ENCODE measurements at places on chromosomes 11 and 22.

DNA sequence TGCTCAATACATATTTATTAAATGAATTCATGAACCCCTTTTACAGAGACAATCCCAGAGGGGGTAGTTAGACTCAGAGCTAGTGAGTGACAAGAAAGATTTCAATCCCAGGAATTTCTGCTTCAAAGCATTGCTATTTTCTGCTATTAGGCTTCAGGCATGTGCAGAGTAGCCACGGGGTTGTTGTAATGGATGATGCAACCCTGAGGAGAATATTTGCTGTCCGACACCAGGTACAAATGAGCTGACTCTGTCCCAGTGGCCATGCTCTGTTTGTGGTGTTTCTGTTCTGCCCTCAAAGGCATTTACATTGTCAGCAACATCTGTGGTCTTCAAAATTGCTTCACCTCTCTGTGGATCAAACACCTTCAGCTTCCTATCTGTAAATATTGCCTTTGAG is 102.6 kb downstream of the CSNK2A3 start:
- no peak for DNase-seq

DNA sequence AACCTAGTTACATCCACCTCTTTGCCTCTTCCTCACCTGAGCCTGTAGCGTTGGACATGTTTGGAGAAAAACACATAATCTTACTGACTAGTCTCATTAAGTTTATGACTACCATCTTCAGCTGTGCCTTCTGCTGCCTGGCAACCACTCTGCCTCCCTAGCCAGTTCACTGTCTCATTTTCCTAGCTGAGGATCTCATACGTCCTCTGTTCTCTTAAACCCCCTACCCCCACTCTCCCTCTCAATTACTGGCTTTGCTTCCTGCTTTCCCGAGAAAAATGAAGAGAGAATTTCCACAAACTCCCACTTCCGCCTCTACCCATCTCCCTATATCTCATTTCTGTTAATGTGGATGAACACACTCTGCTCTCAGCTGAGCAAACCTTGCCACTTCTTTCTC is 239.3 kb upstream of the POU2AF2 start:
- no peak for DNase-seq

DNA sequence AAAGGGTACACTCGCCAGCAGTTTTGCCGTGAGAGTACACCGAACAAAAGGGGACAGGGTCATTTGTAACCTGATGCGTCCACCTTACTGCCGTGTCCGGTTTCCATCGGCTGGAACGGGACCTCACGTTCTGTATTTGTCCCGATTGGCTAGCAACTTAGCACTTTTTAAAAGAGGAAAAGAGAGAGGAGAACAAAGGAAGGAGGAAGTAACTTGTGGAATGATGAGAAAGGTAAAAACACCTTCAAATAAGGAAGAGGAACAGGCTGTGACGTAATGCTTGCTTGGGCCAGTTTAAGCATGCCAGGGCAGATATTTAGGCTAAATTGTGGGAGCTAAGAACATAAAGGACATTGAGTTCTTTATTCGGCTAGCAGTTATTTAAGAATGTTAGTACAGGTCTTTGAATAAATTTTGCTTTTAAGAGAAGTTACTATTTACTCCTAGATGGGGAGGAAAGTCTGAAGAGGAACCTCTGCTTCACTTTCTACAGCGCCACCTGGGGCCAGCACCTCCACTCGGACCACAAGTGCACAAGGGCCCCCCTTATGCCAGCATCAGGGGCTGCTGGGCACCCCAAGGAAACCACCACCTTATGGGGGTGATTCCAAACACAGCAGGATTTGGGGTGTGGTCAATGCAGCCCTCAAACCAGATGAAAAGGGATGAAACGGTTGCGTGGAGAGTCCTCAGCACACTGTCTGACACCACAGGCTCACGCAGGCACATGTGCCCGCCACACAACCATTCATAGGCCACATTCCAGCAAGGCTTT is 5.8 kb downstream of the ARSA start:
- DNase-seq: peak; percentile 58

DNA sequence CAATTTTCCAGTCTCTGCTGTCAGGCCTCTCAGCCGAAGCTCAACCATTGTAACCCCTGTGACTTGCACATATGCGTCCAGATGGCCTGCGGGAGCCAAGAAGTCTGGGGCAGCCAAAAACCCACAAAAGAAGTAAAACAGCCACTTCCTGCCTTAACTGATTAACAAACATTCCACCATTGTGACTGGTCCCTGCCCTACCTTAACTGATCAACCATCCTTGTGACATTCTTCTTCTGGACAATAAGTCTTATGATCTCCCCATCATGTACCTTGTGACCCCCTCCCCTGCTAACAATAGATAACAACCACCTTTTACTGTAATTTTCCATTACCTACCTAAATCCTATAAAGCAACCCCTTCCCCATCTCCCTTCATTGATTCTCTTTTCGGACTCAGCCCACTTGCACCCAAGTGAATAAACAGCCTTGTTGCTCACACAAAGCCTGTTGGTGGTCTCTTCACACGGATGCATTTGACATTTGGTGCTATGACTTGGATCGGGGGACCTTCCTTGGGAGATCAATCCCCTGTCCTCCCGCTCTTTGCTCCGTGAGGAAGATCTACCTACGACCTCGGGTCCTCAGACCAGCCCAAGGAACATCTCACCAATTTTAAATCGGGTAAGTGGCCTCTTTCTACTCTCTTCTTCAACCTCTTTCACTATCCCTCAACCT is 1.3 kb upstream of the NDUFC2 start:
- DNase-seq: no peak

GRCh38 chr11:105208019-105208418 is 68.5 kb upstream of the CARD18 start:
- no peak for DNase-seq

- no peak for DNase-seq
Observed at GRCh38 chr11:16169541-16169940, 186.8 kb downstream of the SOX6 start.

DNA sequence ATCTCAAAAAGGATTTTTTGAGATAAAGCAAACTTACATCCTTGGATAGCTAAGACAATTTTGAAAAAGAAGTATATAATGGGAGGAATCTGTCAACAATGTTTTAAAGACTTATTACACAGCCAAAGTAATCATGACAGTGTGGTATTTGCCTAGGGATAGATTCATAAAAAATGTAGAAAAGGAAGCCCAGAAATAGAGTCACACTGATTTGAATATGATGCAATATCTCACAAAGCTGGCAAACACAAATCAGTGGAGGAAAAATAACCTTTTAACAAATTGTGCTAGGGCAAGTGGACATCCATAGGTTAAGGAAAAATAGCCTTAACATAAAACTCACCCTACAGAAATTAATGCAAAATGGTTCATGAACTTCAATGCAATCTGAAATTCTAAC is 6.0 kb downstream of the XKR3 start:
- DNase-seq: no peak

- DNase-seq: peak; percentile 16
Observed at GRCh38 chr11:34546511-34547209, 33.1 kb upstream of the ELF5 start.

- DNase-seq: no peak
Observed at GRCh38 chr11:16361108-16361865, 4.9 kb upstream of the SOX6 start.

DNA sequence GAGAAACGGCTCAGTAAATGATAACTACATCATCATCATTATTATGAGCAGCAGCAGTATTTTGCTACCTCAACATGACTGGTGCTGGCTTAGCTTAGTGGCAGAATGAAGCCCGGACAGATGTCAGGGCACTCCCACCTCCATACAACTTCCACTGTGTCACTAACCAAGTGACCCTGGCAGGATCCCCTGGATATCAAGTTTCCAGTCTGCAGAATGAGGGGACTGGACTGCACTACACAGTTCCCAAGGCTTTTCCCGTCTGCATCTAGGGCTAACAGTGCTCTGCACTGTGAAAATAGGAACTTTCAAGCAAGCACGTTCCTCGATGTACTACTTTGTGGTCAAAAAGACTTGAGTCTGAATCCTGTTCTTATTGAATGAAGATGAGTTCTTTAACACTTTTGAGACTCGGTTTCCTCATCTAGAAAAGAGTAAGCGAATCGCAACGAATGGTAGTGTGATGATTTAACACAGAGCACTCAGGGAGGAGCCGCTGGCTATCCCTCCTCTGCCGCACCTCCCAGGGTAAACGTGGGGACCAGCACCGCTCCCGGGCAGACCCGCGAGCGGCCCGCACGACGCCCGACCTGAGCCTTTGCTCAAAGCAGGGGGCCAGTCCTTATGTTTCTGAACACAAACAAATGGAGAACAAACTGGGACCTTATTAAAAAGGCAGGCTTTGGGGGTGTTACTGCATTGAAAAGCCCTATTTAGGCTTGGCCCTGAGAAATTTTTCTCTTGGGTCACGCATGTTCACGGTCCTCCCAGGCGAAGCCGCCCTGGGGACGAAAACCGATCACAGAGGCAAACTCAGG is 910 bp downstream of the CLTCL1 start:
- DNase-seq: peak; percentile 17

GRCh38 chr11:88122956-88123355 is 52.3 kb downstream of the RAB38 start:
- no peak for DNase-seq

GRCh38 chr11:20873054-20873453 is 203.7 kb downstream of the NELL1 start:
- peak; percentile 10 for DNase-seq

- no peak for DNase-seq
Observed at GRCh38 chr11:211741-212140, 4.2 kb downstream of the RIC8A start.

DNA sequence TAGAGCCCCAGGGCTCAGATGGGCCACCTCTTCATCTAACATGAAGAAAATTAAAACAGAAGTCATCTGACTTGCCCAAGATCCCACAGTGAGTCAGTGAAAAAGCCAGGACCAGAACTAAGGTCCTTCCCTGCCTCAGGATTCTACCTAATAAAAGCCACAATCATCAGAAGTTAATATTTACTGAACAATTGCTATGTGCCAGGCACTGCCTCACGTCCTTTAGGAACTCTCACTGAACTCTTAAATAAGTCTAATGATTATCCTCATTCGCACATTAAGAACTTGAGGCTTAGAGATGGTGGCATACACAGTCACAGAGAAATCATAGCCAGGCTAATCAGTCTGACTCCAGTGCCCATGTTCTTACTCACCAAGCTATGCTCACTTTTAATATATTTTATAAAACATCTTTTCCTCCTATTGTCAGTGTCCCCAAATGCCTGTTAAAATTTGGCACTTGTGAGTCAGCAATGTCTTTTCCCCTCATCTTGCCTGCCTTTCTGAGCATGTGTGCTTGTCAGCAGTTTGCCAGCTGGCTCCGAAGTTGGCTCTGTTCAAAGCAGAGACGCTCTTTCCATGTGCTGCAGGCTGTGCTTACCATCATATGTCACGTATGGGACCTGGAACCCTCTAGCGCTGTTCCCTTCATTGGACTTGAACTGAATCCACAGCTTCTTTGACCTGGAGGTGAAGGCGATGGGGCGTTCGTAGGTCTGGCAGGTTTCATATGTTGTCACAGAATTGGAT is 21.5 kb upstream of the NRIP3 start:
- no peak for DNase-seq

GRCh38 chr11:101748572-101749344 is 165.0 kb upstream of the TRPC6 start:
- no peak for DNase-seq

- DNase-seq: no peak
Observed at GRCh38 chr11:61731952-61732675, 20.3 kb upstream of the MYRF start.

DNA sequence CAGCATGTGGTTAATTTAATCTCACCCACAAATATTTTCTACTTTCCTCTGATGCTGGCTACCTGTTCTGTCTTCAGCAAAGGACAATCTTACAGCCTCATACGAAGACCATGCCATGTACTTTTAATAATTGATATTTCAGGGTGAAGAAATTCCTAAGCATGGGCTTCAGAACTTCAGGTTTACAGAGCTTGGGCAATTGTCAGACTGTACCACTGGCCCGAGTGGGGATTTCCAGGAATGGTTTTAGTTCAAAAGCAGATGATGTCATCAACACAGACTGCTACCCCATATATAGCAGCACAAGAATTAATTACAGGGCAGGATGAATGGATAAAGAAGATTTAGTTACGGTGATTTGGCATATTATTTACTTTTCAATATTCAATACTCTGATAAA is 171.8 kb downstream of the ETS1 start:
- DNase-seq: peak; percentile 40

DNA sequence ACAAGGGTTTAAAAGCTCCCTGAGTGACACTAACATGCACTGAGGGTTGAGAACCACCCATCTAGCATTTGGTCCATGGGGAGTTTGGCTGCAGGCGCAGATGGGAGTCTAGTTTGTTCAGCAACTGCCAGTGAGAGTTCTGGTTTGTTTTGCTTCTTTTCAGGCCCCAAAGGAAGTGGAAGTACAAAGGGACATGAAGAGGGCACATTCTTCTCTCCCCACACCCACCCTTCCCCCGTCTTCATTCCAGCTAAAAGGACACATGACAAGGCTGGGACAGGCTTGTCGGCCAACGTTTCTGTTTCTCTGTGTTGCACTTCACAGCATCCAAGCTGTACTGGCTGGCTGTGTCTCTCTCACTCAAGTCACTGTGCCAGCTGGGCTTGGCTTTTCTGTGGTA is 8.2 kb upstream of the ENDOD1 start:
- no peak for DNase-seq

GRCh38 chr11:17547932-17548331 is 873 bp downstream of the OTOG start:
- no peak for DNase-seq

DNA sequence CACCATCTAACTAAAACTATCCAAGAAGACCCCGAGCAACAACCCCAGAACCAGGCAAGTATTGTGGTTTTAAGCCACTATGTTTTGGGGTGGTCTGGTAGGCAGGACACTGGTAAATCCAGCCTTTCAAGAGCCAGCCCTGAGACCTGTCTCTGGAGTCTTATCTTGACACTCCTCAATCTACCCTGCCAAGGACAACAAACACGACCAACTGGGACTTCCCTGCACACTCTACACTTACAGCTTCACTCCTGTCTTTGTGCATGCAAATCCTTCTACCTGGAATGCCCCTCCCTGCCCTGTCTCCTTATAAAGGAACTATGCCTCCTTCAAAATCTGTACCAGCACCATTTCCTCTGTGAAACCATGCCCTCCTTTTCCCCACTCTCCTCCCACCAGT is 107.3 kb downstream of the RPL27A start:
- no peak for DNase-seq

DNA sequence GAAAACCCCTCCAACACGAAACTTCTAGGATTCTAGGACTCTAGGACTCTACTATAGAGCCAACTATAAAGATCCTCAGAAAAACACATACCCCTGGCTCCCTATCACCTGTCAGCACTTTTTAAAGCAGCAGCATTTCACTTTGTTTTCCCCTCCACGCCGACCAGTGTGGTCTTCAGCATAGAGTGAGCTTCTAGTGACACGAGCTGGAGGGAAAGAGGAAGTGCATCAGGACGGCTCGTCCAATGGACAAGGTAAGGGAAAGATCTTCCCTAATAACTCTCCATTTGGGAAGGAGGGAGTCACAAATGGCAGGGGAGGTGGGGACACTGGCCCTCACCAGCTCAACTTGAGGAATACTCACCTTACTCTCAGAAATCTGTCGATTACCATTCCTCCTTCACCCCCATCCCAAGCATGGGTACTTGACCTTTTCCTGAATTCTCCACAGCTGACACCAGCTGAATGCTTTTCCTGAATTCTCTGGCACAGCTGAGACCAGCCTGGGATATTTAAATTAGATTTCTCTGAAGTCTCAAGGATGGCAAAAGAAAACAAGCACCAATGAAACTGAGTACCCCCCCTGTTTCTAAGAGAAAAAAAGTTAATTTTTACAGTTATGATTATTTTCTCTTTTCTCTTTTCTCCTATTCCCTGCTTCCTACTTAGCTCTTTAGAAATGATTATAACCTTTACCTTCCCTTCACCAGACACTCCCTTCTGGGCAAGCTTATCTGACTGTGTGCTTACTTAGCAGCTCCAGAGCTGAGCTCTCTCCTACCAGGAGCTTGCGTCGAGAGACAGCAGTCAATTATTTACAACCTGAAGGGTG is 33.3 kb upstream of the NNMT start:
- peak; percentile 58 for DNase-seq
